Cerebellum (tissue), 4 donors: ENCODE measurements at places on chromosomes 13 and 19. TPM values are rescaled to one million over a fixed set of nuclear protein-coding genes. Genes with fewer than 3 reads are reported as not detected.

GRCh38 chr13:59750860-59751259, 412.9 kb downstream of the DIAPH3 start:
- peak; percentile 57 for DNase-seq

DNA sequence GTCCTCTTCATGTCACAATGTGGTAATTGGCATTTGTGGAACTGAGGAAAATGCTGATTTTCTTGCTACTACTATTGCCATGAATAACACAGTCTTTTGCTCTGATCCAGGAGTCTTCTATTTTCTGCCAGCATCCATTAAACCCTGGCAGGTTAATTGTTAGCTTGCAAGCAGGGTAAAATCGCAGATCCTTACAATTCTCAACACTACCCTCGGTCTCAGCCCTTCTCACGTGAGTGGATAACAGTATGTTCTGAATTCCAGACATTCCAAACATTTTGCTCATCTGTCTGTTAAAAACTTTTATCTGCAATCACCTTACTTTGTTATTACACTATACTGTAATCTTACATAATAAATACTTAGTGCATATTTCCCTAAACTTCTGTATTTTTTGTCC, 251.3 kb upstream of the ATXN8OS start:
- DNase-seq, result no peak

GRCh38 chr13:40383132-40383531, 283.3 kb downstream of the FOXO1 start:
- no peak for DNase-seq

DNA sequence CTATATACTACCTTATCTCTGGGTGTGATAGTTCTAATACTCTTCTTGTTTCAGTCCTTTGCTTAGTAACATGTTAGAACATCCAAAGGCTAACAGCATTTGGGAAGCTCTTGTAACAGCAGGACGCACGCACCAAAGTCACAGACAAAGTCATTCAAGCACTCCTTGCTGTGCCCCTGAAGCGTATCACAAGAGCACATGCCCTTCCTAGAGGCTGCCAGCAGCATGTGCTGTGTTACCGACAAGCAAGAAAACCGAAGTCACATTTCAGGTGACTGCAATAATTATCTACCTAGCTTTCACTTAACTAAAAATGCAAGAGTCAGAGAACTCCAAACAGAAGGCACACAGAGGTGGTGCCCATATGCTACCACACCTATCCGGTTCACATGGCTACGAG, 194.1 kb downstream of the KLF12 start:
- DNase-seq, result no peak

GRCh38 chr19:17103177-17103576, 27.6 kb downstream of the MYO9B start:
- DNase-seq, result no peak

- no peak for DNase-seq
These were observed 37.1 kb upstream of the ISYNA1 start for GRCh38 chr19:18475004-18475453.

- DNase-seq, result peak; percentile 39
These were observed 95.7 kb downstream of the KCTD12 start for GRCh38 chr13:76790526-76790925.

NAPSA gene
- total RNA-seq, result 0.36 TPM

PSMC4 gene
- 52.6 TPM for total RNA-seq

PSG6 gene
- total RNA-seq, result not detected

ZNF253 gene
- total RNA-seq, result 47.6 TPM
